GM23248 (cell line): ENCODE measurements at places on chromosomes 2 and 18.

DNA sequence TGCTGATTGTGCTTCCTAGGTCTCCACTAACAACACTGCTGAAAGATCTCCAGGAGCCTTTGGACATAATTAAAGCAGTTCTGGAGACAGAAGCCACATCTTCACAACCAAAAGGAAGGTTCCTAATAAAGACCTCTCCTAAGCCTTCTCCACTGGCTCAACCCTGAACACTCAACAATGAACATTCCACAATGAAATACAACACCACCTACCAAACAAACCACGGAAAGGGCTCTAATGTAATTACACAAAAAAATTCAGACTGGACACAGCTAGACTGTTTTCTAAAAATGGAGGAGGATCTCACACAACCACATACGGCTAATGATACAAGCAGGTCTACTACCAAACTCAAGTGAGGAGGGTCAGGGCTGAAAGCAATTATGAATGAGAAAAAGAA is 43.6 kb downstream of the NOL10 start:
- no peak for DNase-seq

GRCh38 chr2:161316701-161317100 is 8.5 kb downstream of the PSMD14 start:
- DNase-seq, result peak; percentile 31

DNA sequence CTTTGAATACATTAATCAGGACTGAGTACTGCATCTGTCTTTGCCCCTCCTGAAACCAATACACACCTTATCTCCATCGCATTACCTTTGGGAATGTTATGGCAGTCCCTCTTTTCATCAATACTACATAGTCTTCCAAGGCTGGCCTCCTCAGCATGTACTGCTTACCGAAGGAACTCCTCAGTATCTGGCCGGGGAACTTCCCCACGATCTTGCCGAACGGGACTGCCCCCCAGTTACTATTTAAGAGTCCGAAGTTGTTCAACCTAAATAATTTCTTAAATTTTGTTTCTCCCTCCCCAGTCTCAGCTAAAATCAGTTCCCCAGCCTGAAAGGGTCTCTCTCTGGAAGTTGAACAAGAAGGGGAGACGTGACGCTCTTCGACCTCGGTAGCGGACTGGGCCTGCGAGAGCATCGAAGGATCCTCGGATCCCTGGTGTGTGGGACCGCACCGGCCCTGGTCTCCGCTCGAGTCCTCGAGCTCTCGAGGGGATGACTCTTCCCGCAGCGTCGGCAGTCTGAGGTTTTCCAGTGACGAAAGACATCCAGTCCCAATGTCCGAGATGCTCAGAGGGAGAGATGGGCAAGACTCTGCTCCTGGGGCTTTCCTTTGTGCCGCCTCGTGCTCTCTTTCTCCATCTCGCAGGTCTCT is 489 bp downstream of the TRMT61B start:
- peak; percentile 79 for DNase-seq

DNA sequence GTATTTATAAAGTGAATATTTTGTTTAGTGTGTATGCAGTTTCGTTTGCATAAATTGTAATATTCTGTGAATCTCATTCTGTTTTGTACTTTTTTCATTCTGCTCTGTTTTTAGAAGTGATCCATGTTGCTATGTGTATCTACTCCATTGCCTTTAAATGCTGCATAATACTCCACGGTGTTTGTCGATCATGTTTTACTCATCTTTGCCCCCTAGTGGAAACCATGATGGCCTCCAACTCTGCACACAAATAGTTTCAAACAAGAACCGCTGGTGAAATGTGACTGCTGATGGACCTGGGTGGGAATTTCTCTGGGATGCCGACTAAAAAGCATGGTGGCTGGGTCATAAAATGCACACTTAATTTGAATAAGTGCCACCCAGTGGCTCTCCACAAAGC is 32.0 kb upstream of the SKOR2 start:
- peak; percentile 55 for DNase-seq

- DNase-seq, result peak; percentile 87
These were observed 176.7 kb downstream of the IKZF2 start for GRCh38 chr2:212974692-212975091.

DNA sequence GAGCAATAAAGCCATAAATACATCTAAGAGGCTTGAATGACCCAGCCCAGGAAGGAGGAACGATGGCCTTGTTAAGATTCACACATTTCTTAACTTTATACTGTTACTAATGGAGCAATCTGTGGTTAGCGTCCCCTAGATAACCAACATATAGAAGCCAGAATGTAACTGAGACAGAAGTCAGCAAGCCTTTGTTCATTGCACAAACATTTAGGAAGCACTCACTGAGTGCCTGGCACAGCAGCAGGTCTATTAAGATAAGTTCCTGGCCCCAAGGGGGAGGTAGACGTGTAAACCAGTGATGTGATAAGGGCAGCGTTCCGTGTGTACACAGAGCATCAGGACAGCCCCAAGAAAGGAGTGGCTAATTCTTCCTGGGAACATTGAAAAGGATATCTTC is 63.6 kb upstream of the ATL2 start:
- no peak for DNase-seq

GRCh38 chr2:223625652-223626051 is 23.5 kb upstream of the SCG2 start:
- DNase-seq, result no peak
